Activated T-cell treated with anti-CD3 and anti-CD28 coated beads, Interleukin-2, amount 50 U/mL, for 48 hours (primary cell): ENCODE measurements at places on chromosomes 7 and 10.

DNA sequence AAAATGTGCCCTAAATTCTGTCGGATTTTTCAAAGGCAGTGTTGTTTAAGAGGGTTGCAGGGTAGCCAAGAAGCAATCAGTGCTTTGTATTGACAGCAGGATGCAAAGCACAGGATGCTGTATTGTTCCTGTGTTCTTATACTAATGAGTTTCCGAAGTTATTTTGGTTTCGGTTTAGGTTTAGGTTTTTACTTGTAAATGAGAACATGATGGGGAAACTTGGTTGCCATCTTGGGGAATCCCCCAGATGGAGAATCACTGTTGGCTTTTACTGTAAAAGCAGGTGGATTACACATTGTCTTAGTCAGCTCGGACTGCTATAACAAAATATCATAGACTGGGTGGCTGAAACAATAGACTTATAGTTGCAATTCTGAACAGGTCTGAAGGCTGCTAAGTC lies 72.1 kb downstream of the INHBA start:
- DNase-seq: no peak

DNA sequence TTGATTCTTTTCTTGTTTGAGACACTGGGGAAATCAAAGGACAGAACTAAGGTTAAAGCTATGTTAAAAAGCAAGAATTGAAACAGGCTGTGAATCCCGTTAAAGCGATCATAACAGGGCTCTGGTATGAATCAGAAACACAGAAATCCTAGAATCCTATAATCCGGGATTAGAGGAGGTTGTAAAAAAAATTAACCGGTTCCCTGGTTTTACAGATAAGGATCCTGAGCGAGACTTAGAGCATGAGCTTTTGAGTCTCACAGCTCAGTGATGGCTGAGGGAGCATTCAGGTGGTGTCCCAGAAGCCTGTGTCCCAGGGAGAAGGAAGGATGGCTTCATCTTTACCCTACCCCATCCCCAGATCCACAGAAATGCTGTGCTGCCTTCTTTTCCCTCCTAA lies 461.3 kb downstream of the PAXIP1 start:
- no peak for DNase-seq

DNA sequence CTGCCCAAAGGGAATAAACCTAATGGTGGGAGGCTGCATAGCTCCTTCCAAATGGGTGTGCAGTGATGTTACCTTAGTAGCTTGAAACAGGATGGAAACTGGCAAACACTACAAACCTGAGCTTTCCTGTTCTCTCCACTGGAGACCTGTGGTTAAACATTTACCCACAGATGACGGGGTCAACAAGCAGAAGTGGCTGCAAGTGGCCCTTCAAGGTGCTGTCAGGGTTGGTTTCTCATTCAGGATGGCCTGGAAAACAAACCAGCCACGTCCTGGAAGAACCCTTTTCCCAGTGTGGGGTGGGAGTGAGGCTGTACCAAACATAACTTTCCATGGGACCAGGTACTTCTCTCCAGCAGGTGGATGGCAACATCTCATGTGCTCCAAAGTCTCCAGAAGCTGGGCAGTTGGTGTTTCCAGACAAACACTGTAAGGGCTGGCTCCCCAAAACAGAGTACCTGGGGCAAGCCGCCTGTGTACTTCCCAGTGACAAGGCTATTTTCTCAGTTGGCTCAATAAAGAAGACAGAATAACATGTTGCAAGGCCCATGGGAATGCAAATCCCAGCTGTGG lies 67.5 kb downstream of the DNAJB9 start:
- no peak for DNase-seq

DNA sequence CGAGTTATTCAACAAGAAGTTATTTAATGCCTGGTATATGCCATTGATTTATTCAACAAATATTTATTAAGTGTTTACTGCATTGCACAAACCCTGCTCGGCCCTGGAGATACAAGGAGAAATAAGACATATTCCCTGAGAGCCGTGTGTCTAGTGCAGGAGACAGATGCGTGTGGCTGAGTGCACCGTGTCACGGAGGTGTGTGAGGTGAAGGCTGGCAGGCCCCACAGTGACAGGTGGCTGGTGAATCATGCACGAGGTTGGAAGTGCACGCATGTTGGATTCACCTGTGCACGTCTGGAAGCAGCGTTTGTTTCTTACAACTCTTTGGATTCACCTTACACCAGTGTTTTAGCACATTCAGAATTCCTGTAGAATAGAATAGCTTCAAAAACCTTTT lies 136.6 kb upstream of the SHH start:
- no peak for DNase-seq

GRCh38 chr10:70540089-70540788 lies 61.7 kb downstream of the PALD1 start:
- peak; percentile 55 for DNase-seq

- no peak for DNase-seq
Measured at GRCh38 chr10:79391231-79392019, 44.2 kb downstream of the PPIF start.

- DNase-seq: no peak
Measured at GRCh38 chr7:3955026-3955425, 654.0 kb downstream of the SDK1 start.

GRCh38 chr10:24207781-24208611 lies 942 bp upstream of the KIAA1217 start:
- no peak for DNase-seq

DNA sequence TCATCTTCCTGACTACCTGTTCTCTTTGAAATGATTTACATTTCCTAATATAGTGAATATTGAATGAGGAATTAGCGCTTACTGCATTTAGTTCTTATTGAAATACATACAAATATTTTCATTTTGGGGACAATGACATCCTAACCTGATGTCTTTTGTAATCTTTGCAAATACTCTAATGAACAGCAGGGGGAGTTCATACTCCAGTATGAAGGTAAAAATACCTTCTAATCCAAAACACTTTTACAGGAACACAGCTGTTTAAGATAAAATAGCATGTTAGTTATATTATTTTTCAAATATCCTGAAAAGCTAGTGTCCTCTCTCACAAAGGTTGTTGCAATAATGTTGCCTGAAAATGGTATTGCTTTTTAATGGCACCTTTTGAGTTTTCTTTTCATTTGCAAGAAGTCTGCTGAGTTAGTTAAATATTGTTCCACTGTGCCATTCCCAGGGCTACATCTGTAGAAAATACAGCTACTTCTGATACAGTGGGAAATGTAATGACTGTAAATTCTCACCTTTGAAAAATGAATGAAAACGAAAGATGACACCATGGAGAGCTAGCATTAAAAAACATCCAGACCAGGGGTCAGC lies 400.0 kb downstream of the PHF14 start:
- no peak for DNase-seq

DNA sequence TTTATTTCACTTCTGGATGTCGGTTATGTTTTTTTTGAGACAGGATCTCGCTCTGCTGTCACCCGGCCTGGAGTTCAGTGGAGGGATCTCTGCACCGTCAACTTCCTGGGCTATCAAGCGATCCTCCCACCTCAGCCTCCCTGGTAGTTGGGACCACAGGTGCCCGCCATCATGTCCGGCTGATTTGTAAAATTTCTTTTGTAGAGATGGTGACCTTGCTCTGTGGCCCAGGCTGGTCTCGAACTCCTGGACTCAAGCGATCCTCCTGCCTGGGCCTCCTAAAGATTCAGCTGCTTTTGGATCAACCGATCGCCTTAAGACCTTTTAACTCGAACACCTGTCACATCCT lies 606 bp upstream of the RABGEF1 start:
- DNase-seq: no peak

GRCh38 chr7:112630565-112630964 lies 149.8 kb downstream of the LSMEM1 start:
- DNase-seq: no peak

DNA sequence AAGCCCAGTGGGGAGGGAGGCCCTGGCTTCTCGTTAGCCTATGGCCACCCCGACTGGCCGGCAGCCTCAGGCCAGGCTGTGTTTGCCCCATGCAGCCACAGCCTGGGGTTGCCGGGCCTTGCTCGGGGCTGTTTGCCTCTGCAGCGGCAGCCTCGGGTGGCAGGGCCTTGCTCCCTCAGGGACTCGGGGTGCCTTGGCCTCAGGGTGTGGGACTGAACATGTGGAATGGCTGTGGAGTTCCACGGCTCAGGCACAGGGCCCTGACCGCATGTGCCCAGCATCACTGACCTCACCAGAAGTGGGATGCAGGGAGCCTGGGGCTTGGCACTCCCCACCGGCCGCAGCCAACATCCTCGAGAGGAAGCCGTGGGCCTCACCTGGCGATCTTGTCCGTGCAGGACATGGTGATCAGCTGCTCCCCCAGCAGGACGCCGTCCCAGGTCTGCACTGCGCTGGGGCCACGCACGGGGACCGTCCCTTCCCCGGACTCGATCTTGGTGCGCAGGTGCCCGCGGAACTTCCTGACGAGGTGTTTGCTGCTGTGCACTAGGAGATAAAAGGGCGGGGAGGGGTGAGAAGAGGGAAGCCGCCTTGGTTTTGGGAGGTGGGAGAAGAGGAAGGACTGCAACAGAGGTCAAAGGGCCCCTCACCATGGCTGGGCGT lies 160.5 kb downstream of the WDR37 start:
- no peak for DNase-seq

GRCh38 chr10:42996588-42996987 lies 80.3 kb upstream of the RET start:
- no peak for DNase-seq

DNA sequence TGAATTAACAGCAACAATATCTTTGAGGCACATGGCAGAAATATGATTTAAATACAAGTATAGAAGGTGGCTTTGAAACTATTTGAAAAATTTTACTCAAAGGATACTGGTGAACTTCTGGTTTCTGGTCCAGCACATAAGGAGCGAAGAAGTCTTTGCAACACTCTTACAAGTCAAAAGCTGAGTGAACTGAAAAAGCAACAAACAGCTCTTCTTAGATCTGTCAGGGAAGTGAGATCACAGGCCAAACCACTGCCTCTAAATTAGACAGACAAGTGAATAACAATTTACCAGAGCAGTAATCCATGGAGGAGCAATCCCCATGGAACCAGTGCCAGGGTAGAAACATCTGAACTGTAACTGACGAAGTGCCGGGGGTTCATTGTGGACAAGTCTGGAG lies 9.6 kb upstream of the VWC2 start:
- no peak for DNase-seq

- no peak for DNase-seq
Measured at GRCh38 chr7:155234950-155235789, 62.5 kb upstream of the INSIG1 start.

DNA sequence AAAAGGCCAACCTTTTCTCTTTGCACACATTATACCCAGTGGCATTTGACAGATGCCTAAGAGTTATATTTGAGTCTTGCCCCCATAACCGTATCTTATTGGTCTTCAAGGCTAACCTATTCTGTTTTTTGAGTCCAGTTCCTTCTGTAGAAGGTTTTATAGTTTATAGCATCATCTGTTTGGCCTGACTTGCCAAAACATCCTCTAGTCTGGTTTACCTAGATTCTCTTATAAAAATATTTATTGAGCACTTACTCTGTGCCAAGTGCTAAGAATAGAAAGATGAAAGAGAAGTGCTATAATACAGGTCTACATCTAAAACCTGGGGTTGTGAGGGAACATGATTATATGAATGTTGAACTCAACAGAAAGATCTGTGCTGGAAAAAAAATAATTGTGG lies 55.9 kb upstream of the PIP4K2A start:
- DNase-seq: no peak

DNA sequence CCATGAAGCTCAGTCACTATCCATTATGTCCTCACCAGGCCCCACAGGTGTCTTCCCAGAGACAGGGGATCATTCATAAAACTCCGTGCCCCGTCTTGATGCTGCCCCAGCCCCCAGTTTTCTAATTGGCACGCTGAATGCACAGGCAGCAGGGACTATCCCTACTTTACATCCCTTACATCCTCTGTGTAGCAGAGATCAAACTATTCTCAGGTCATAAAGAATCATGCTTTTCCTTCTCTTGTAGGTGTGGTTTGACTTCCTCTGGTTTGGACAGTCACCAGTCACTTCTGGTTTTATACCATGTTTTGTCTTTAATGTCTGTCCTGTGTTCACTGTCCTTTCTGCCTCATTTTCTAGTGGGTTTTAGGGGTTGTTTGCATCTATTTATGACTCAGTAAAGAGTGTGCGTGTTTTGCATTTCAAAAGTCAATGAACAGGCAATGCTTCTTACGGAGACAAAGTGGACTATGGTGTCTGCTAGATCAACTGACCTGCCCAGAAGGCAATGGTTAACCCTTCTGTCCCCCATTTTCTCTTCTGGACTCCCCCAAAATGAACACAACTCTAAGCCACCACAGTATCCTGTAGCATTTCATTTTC lies 140.4 kb upstream of the NPVF start:
- no peak for DNase-seq

DNA sequence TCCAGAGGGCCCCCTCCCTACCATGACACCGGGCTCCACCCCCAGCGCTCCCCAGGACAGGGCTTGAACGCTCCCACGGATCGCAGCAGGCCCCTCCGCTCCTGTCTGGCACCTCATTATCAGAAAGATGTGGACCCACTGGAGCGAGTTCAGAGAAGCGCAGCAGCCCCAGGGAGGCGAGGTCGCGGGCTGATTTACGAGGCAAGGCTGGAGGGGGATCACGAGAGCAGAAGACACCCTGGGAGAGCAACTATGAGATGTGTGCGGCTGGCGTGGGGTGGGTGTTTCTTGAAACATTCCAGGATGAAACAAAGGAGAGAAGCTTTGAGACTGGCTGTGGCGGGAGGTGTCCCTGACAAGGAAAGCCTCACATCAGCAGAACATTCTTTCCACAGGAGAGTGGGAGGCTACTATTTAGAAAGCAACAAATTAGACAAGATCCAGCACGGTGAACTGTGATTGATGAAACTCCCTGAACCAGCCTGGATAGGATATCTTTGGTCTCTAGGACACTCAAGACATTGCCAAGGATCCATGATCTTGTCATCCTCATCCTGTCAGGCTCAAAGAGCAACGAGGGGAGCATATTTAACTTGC lies 66.0 kb downstream of the JCAD start:
- no peak for DNase-seq

GRCh38 chr7:111076205-111076604 lies 14.7 kb upstream of the LRRN3 start:
- peak; percentile 58 for DNase-seq

DNA sequence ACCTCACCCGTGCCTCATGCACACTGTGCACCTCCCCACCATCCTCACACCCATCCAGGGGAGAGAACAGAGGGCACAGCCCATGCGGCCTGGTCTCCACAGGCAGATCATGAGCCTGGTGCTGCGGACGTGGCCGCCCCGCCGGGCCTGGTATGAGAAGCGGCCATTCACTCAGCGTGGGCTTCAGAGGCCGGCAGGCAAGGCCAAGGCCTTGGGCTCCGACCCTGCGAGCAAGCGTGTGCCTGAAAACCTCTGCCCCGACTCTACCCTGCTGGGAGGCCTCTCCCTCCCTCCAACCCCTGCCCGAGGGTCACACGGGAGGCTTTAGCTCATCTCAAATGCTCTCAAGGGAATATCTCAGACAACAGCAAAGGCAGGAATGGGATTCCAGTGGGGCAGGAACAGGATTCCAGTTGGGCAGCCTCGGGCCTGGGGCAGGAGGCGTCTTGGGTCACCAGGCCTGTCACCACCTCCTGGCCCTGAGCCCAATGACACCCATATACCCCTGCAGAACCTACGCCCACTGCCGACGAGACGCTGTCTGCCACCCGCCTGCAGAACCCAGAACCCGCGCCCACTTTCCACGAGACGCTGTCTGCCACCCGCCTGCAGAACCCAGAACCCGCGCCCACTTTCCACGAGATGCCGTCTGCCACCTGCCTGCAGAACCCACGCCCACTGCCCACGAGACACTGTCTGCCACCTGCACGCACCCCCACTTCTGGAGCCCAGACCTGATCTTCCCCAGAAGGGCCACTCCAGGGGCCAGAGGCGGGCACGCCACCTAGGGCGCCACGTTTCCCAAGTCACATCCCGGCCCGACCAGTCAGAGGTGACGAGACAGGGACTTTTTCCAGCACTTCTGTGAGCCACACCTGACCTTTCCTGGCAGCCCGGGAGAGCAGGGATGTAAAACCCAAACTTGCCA lies 38.9 kb downstream of the ADAP1 start:
- DNase-seq: no peak
